ENCODE measurements at places on chromosomes 6 and 20.

- no peak for DNase-seq
Measured at GRCh38 chr6:3259491-3259958, 778 bp downstream of the PSMG4 start.

DNA sequence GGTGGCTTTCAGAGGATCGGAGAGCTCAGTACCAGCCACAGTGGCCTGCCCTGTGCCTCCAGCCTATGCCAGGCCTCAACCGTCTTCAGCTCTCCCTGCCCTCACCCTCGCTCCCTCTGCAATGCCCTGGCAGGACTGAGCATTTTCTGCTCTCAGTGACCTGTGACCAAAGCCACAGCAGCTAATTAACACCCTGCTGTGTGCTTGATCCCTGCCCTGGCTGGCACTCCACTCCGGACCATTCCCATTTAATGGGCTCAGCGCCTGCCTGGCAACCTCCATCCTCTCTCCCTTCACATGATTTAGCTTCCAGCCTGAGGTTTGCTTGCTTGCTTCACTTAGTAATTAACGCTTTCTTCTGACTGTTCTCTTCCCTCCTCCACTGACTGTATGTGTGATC lies 287.5 kb downstream of the LRFN2 start:
- DNase-seq: no peak

- no peak for DNase-seq
Measured at GRCh38 chr20:8946036-8946940, 122.6 kb upstream of the PLCB4 start.

DNA sequence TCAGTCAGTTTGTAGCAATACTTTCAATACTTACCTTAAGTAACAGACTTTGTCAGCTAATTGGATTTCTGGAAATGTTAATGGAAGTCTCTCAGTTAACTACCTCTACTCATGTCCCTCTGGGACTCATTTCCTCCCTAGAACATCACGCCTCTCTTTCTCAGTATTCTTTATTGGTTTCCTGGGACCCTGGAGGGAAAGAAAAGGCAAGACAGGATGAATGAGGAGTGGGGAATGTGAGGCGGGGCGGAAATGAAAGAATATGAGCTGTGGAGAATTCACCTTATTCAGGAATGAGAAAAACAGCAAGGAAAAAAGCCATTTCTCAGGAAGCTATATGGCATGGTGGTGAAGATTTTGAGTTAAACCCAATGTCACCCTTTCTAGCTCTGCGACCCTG lies 62.7 kb downstream of the ANKS1A start:
- DNase-seq: no peak

GRCh38 chr6:55208478-55209458 lies 34.5 kb downstream of the HCRTR2 start:
- no peak for DNase-seq

DNA sequence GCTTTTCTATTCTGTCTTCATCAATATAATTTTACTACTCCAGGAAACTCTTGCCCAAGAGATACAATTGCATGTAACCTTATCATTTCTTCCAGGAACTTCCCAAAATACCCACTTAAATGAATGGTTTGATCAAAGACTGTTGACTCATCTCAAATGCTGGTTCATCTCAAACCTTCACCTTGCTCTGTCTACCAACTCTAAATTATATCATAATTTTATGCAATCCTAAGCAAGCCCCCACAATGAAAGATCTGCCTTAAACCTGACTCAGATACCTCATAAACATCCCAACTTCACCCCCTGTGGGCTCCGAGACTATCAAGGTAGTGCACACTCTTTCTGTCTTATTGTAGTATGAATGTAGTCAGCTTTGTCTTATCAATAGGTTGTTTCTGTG lies 65.5 kb upstream of the GCM1 start:
- DNase-seq: no peak

GRCh38 chr6:83097675-83098074 lies 30.2 kb downstream of the DOP1A start:
- DNase-seq: no peak

All from stimulated activated CD8-positive, alpha-beta memory T cell treated with anti-CD3 and anti-CD28 coated beads, Interleukin-4, amount 100 ng/mL, for 1 hour (primary cell).